ENCODE measurements at places on chromosomes 12 and 14.

DNA sequence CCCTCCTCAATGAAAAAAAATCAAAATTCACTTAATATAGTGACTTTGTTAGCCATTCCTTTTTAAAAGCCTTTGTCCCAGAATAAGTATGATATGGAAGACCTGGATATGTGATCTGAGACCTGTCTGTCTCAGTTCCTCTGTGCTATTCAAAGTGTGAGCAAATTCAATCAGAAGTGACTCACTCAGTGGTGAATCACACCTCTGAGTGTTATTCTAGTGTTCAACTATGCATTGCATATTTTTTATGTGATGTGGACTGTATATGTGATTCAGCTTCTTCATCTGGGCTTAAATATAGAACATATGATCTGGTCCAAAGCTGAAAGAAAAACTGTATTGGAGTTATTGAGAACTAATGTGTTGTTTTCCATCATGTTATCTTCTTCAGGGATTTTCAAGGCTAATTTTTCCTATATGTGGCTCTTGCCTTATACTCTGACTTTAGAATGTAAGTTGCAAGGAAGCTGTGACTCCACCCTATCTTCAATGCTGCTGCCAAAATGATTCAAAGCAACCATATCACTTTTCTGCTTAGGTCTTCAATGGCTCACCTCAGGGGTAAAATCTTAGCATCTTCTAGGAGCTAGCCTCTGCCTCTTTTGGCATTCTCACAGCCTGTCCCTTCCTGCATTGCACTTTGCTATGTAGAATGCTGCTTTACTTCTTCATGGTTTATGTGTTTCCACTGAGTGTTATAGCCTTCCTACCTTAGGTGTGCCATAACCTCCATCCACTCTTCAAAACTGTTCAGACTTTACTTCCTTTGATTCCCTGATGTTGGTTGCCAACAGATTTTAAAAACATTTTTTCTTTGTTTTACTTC, 169.8 kb downstream of the OTOGL start:
- no peak for DNase-seq

DNA sequence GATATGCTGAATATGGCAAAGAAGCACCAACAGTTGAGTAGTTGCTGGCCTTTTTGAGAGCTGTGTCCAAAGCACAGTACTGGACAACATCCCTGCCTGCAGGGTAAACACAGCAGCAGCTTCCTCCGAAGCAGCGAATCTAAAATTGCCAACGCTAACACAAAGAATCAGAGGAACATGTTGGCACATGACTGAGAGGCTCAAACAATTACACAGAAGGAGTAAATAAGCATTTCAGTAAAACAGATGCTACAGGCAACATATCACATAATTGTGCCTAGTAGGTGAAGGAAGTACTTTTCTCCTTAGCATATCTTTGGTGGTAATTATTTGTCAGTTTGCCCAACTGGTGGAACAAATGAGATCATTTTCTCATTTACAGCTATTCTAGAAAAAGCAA, 52.1 kb downstream of the KICS2 start:
- no peak for DNase-seq

DNA sequence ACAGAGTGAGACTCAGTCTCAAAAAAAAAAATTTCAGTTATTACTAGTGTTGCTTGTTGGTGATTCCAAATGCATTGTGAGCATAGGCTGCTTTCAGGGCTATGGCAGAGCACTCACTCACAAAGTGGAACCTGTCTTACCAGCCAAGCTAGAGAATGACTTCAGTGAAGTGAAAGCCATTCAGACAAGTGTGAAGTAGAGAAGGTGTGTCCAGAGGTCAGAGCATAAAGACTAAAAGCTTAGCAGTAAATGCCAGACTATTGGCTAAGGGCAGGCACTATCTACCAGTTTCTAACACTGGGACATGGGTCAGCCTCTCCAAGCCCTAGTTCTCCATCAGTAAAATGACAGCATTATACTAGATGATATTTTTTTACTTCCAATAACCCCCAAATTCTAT, 12.7 kb downstream of the PPP1R36 start:
- no peak for DNase-seq

DNA sequence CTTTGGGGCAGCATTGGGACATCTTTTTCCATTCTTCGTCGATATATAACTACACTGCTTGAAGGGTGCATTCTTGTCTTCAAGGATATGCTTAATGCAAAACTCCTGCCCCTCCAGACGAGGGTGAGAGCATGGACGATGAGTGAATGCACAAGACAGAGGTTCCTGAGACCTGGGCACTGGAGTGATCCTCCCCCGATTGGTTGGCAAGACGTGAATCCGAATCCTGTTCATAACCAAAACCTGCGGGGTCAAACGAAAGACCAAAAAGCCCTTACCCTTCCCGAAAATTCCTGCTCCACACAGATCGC, 684 bp downstream of the KANSL2 start:
- DNase-seq, result no peak

- no peak for DNase-seq
Measured at GRCh38 chr14:33962016-33962415, 11.1 kb upstream of the EGLN3 start.

DNA sequence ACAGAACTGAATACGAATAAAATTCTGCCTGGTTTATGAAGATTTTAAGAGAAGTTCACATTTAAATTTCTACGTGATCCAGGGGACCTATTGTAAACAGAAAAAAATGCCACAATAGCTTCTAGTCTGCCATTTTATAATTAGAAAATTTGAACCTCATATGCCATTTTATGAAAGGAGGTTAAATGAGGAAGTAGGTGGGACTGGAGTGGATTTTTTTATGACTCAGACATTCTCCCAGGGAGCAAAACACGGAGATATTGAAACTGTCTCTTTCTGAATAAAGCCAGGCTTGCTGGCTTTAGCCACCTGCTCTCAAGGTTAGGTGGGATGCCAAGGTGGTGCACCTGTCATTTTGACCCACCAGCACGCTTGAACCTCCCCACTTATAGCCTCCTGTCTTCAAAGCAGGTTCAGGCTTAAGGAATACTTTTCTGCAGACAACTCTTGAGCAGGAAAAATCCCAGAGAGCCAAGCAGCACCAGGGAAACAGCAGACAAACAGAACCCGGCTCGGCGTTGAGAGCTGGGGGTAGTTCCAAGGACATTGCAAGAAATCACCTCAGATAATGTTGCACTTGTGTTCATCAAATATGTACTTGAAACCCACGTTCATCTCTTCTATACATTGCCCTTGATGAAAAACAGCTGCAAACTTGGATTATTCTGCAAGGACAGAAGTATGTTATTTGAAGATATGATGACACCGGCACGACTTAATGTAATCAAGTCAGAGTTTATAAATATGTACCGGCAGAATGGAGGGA, 203.7 kb downstream of the PPM1H start:
- DNase-seq, result peak; percentile 25

DNA sequence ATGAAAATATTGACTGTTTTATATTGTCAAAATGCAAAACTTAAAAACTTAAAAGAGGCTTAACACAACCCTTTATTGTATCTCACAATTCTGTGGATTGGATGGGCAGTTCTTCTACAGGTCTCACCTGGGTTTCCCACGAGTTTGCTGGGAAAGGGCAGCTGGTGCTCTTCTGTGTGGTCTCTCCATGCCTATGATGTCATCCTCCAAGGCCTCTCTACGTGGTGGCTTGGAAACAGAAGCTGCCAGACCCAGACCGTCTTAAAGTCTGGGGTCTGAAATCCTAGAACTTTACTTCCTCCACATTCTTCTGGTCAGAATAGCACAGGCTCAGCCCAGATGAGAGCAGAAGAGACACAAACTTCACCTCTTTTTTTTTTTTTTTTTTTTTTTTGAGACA, 36.5 kb upstream of the KICS2 start:
- no peak for DNase-seq
